Stimulated activated CD4-positive, alpha-beta T cell treated with anti-CD3 and anti-CD28 coated beads, Interleukin-2, amount 100 ng/mL, for 24 hours (primary cell): ENCODE measurements at places on chromosomes 1 and 21.

DNA sequence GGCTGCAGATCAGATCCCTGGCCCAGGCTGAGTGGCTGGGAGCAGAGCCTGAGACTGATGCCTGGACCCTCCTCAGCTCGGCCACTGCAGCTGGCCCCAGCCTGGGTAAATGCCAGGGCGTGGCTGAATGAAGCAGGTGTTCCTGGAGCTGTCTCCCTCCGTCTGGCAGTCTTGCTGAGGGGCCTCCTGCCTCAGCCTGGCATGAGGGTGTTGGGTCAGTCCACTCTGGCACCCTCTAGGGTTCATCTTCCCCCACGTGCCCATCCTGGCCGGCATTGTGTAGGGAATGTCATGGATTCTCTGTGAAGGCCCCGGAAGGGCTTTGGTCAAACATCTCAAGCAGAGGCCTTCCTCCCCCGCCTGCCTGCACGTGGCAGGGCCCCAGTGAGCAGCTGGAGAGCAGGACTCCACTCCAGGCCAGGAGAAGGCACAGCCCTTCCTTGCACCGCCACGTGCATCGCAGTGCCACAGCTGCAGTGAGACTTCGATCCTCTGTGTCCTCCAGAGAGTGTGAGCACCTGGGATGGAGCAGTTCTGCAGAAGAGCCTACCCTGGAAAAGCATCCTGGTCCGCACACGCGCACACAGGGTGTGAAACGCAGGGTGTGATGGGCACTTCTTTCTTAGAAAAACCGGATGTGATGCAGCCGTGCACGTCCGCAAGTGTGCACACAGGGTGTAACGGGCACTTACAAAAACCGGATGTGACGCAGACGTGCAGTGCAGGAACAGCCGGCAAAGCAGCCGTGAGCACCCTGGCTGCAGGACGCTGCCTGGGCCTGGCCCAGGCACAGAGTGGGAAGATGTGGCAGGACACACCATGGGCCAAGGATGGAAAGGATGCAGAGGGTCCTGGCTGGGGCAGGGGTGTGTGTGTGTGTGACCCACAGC, 4.6 kb upstream of the KRTAP10-4 start:
- DNase-seq, result no peak

- DNase-seq, result no peak
Observed at GRCh38 chr21:36554411-36555157, 74.7 kb upstream of the CLDN14 start.

DNA sequence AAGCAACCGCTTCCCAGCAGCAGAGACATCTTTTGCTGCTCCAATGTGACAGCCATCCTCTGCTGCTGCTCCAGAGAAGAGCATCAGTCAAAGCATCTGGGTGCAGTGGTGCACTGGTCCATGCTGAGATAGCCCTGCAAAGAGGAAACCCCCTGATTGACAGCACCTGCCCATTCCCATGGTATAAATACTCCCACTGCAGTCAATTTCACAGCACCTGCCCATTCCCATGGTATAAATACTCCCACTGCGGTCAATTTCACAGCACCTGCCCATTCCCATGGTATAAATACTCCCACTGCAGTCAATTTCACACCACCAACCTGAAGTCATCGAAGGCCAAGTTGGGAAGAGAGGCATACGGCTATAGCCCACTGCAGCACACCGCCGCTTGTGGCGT, 25.5 kb downstream of the FBXO2 start:
- no peak for DNase-seq

- no peak for DNase-seq
Observed at GRCh38 chr1:195898373-195898772, 709.9 kb downstream of the KCNT2 start.

DNA sequence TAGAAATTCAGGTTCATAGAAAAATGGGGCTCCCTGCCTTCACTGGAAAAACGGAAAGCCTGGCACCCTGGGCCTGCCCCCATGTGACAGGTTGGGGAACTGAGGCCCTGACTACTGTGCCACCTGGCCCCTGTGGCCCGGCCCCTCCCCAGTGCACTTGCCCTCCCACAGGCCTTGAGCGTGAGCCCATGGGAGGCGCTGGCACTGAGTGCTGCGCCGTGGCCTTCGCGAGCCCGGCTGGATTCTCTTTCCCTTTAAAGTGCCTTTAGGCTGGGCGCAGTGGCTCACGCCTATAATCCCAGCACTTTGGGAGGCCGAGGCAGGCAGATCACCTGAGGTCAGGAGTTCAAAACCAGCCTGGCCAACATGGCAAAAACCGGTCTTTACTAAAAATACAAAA, 45.7 kb downstream of the SLC37A1 start:
- no peak for DNase-seq

- DNase-seq, result no peak
Observed at GRCh38 chr1:212440419-212440818, 7.7 kb downstream of the NENF start.

- peak; percentile 66 for DNase-seq
Observed at GRCh38 chr1:209651138-209651587, 1.1 kb downstream of the LAMB3 start.

GRCh38 chr1:41917835-41918449, 780 bp downstream of the HIVEP3 start:
- DNase-seq, result peak; percentile 43

GRCh38 chr1:112446411-112446810, 50.4 kb downstream of the CTTNBP2NL start:
- DNase-seq, result no peak

- DNase-seq, result peak; percentile 82
Observed at GRCh38 chr1:201254625-201255478, 28.5 kb upstream of the PKP1 start.

DNA sequence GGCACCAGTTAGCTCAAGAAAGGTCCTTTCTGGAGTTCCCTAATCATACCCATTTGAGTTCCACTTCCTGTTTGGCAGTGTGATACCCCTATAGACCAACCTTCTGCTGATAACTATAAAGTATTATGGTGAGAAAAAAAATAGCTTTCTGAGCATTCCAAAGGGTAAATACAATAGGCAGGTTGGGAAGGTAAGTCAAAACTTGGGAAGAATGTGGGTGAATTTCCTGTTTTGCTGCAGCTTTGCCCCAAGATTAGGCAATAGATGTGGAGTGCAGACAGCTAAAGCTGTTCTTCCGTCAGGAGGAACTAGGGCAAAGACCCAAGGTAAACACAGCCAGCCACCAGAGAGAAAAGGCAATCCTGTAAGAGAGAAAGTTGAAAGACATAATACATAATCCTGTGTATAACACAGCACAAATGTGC, 49.9 kb upstream of the GUCA2A start:
- DNase-seq, result no peak

GRCh38 chr1:155278689-155279160, 1.5 kb downstream of the HCN3 start:
- no peak for DNase-seq

DNA sequence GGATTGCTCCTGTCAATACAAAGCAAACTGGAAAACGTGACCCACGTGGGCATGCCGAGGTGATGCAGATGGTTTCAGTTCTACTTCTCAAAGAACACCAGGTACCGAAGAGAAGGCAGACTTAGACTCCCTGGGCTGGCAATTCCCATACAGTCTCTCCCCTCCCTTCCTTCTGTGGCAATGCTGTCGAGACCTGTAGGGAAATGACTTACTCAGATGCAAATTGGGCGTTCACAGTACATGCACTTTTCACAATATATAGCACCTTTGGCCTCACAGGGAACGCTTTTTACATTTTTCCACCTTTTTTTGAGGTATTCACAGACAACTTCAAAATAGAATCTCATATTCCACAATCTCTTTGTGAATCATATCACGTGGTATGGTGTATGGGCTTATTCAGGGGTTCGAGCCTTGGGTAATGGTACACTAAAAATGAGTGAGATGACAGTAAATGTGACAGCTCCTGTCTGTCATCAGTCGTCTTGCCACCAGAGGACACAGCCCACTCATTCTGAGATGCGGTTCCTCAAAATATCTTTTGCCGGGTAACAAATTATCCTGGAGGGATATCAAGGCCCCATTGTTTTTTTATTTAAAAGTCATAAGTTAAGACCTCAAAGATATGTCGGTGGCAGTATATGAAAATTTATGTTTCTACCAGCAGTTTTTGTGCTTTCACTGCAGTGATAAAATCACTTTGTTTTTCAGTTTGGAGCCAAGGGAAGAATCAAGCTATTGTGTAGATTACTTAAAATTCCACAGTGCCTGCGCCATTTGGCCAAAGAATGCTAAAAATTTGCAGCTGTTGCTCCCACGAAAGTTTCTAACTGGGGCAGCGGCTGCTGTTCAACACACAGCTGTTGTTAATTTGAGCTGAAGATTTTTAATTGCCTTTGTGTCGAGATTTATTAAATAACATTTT, 168.4 kb downstream of the ZZZ3 start:
- DNase-seq, result no peak

DNA sequence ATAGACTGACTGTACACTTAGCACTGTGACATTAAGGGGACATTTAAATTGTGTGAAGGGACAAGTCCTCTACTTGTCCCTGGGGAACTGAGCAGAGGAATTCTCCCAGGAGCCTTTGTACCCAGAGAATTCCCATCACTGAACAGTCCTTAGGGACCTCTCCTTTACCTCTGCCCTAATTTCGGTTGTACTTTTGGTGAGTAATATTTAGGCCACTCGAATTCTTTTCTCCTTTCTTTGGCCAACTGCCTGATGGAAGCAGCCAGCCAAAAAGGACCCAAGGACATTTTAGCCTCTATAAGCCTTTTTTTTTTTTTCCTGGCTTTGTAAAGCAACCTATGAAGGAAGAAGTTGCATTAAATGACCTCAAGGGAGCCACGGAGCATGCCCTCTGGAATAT, 71.5 kb downstream of the NR5A2 start:
- DNase-seq, result no peak

GRCh38 chr1:116139592-116140134, 28.5 kb downstream of the MAB21L3 start:
- no peak for DNase-seq

DNA sequence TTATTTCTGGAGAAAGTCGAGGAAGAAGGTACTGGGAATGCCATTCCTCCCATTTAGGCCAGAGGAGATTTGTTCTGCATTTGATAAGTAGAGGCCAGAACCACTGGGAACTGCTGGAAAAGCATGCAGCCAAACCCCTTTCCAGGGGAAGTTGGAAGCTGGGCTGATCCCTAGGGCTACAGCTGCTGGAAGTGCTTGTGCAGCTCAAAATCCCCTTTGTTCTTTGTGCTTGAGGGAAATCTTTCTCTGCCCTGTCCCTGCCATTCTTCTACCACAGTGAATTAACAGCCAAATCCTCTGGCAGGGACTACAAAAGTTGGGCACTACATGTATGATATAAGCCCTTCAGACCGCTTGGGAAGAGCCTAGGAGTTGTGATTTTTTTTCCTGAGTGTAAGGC, 734.1 kb downstream of the LRRIQ3 start:
- DNase-seq, result no peak

GRCh38 chr1:185245466-185245865, 71.6 kb downstream of the IVNS1ABP start:
- no peak for DNase-seq

DNA sequence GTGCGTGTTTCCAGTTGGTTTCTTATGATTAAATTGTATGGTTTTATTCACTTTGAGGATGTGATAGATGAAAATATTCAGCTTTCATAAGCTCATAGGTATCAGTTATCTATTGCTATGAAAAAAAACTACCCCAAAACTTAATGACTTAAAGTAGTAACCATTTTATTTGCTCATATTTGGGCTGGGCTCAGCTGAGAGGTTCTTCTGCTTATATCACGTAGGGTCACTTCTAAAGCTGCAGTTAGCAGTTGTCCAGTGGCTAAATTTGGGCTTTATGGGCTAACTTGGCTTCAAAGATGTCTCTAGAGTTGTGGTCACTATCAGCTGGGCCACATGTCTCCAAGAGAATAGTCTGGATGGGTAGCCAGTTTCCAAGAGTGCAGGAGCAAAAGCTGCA, 206.4 kb upstream of the LYPLAL1 start:
- no peak for DNase-seq

DNA sequence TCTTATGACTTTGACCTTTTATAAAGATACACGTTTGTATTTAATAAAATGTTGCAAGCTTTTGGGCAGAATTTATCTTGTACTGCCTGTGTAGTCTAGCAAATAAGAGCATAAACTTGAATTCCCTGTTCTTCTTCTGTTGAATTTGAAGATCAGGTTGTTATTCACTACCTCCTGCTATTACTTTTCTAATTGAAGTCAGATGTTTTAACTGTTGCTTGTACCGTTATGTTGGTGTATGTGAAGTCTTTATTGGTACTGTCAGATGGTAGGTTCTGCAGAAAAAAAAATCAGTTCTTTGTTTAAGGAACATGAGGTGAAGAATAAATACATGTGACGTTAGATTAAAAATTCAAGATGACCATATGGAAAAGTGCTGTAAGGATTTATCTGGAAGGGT, 69.1 kb downstream of the DYRK1A start:
- DNase-seq, result no peak

GRCh38 chr1:101115112-101115511, 89.5 kb upstream of the DPH5 start:
- no peak for DNase-seq

GRCh38 chr1:45004281-45004920, 6.7 kb downstream of the HECTD3 start:
- no peak for DNase-seq

DNA sequence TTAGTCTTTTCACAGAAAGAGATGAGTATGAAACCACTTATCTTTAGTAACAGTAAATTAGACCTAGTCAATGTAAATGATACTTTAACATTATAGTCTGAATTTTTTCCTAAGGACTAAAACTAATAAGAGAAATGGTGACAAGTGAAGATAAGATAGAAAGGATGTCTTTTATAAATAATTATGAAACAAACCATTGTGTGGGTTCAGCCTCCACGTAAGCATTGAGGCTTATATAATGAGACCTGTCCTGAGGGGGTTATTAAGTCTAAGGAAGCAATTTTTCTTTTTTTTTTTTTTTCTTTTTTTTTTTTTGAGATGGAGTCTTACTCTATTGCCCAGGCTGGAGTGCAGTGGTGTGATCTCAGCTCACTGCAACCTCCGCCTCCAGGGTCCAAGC, 55.8 kb downstream of the UROD start:
- no peak for DNase-seq

- no peak for DNase-seq
Observed at GRCh38 chr1:45032837-45033236, 20.8 kb downstream of the UROD start.

DNA sequence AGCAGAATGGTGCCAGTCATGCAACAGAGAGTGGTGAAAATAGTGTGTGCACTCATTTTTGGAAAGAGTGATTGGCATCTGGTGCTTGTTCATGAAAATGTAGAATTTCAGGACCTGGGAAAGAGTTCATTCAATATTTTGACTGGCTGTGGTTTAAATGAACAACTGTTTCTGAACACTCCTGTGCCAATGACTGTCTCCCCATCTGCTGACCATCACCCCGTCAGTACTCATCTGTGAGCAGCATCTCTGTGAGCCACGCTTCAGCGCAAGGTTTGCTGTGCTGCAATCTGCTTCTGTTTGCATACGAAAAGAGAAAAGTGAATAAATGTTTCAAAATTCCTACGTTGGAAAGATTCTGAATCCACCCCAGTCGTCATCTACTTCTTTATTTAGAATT, 77.9 kb upstream of the RUNX1 start:
- no peak for DNase-seq

DNA sequence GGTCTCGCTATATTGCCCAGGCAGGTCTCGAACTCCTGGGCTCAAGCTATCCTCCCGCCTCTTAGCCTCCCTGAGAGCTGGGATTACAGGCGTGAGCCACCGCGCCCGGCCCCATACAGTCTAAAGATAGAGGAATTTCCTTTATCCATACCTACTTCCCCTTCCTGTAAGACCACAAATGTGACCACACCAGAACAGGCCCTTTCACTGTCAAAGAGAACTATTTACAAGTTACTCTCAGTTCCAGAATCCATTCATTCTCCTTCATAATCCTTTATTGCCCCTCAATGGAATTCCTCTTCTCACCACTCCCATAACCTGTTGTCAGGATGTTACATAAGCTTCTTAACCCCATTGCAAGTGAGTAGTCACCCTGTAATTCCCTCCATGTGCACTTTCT, 26.3 kb upstream of the SLC5A9 start:
- no peak for DNase-seq

GRCh38 chr1:213070406-213070805, 19.4 kb downstream of the RPS6KC1 start:
- DNase-seq, result peak; percentile 6
